ENCODE measurements at places on chromosomes 12 and 14.

- DNase-seq, result no peak
Measured at GRCh38 chr14:59484639-59485175, 390 bp downstream of the JKAMP start.

- DNase-seq, result no peak
Measured at GRCh38 chr12:53558631-53559030, 51.3 kb upstream of the NPFF start.

GRCh38 chr14:83425706-83426105 lies 1892.1 kb upstream of the SEL1L start:
- no peak for DNase-seq

DNA sequence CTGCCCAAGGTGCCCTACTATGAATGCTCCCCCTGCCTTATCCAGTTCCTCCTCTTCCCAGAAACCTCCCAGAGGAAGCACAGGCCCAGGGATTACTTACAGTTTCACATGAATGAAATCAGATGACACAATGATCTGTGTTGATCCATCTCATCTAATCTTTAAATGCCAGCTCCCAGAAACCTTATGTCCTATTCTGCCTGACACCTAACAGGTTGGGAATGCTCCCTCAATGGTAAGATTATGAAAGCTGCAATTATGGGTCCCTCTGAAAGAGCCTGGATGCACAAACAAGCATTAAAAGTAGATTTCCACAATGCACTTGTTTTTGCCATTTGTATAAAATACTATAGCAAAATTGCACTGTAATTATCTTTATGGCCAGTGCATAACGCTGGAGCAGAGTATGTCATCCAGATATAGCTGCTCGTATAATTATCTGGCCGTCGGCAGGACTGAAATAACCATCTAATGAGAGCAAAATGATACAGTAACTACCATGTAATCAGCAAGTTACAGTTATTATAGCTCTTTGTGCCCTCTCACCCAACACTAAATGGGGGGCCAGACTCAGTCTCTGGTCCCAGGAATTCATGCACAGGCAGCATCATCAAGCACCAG lies 4.4 kb upstream of the ZBTB39 start:
- DNase-seq, result no peak

DNA sequence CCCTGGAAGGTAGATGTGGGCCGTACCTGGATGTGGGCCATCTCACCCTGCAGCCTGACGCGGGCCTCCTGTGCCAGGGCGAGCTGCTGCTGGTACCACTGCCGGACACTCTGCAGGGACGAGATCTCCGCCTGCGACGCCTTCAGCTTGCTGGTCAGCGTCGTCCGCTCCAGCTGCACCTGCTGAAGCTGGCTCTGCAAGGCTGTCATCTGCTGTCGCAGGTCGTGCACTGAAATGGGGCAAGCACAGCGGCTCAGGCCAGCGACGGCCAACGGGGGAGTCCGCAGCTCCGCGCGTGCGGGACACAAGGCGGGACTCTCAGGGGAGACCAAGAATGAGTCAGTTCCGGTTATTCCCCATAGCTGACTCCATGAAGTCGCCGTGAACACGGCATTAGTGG lies 26.9 kb downstream of the GOLGA3 start:
- no peak for DNase-seq

GRCh38 chr14:23354990-23355389 lies 2.3 kb upstream of the SLC22A17 start:
- no peak for DNase-seq

GRCh38 chr14:24844011-24844410 lies 205.9 kb downstream of the STXBP6 start:
- DNase-seq, result no peak

DNA sequence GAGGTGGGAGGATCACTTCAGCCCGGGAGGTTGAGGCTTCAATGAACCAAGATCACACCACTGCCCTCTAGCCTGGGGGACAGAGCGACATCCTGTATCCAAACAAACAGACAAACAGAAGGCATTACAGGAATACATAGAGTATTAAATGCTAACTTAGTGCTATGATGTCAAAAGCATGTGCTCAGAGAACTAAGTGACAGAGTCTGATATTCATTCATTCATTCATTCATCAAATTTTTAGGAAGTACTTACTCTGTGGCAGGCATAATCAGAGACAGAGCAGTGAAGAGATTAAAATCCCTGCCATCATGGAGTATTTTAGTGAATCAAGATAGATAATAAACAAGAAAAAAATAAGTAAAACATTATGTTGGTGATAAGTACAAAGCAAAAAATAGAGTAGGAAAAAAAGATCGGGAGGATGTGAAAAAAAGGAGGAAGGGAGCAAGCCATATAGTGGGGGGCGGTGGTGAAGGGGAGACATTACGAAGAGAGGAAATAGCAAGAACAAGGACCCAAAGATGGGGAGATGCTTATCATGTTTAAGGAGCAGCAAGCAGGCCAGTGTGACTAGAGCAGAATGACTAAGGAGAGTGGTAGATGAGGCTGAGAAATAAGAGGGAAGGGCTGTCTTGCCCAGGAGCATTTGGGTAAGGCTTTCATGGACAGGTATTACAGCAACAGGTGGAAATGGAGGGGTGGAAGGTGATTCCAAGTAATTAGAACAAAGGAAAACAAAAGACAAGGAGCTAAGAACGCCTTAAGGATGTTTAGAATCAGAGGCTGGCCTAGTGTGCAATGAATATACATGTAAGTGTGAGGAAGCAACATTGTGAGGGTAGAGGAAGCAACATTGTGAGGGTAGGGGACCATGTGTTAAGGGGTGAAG lies 2.8 kb downstream of the MAP4K5 start:
- no peak for DNase-seq

- DNase-seq, result no peak
Measured at GRCh38 chr12:51669996-51670395, 79.0 kb downstream of the SCN8A start.

DNA sequence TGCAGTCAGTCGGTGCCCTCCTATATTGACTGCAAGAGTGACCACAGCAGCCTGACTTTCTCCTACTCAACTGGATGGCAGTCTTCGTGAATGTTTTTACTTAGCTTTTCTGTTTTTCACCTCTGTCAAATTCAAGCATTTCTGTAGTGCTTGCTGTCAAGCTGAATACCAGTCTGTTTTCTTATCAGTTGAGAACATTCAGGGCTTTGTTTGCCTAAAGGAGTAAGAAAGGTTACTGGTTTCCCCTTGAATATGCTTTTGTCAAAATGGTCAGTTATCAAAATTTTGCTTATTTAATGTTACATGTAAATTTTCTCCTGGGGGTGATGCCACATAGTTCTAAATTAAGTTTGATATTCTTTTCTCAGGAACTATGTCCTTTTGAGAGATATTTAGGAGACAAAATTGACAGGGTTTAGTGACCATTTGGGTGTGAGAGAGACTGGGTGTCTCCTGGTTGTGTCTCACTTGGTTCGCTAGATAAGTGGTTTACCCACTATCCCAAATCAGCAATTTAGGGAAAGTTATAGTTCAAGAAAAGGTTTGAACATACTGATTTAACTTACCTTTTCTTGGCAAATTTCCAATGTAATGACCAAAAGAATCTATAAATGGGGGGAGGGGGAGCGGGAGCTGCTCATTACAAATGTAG lies 366.3 kb downstream of the TMTC2 start:
- DNase-seq, result no peak
